DND-41 (cell line): ENCODE measurements at places on chromosomes 2 and 18.

GRCh38 chr2:5911718-5912117, 219.5 kb downstream of the SOX11 start:
- no peak for DNase-seq

GRCh38 chr18:7809455-7809854, 242.3 kb downstream of the PTPRM start:
- DNase-seq = no peak

- DNase-seq = no peak
Measured at GRCh38 chr2:111118981-111119821, 1.5 kb upstream of the BCL2L11 start.

DNA sequence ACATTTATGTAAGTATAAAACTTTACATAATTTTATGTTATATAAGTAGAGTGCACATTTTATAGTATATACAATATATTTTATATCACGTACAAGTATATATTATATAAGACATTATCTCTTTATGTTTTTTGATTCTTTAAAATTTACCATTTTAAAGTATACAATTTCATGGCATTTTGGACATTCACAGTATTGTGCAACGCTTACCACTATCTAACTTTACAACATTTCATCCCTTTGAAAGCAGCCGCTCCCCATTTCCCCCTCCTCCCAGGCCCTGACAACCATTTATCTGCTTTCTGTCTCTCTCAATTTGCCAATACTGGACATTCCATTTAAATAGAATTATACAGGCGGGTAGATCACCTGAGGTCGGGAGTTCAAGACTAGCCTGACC, 512.5 kb downstream of the TSN start:
- DNase-seq = no peak

GRCh38 chr18:6249170-6249569, 165.5 kb downstream of the L3MBTL4 start:
- DNase-seq = no peak

DNA sequence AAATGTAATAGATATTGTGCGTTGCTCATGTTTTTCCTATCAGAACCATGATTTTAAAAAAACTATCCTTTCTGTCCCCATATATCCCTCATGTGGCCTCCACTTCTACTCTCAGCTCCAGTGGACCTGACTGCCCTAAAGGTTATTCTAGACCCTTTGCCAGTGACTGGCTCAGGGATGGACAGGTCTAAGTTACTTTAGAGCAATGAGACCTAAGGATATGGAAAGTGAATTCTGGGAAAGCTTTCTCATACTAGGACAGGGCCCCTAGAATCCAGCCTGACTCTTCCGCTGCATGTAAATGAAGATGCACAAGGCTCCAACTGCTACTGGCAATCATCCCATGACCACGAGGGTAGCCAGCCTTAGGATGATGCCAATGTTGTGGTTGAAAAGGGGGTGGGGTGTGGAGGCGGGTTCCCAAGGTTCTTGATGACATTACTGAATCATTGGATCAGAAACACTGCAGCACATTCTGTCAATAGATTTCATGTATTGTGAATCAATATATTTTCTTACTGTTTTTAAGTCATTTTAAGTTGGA, 21.3 kb downstream of the C2orf69 start:
- DNase-seq = no peak

DNA sequence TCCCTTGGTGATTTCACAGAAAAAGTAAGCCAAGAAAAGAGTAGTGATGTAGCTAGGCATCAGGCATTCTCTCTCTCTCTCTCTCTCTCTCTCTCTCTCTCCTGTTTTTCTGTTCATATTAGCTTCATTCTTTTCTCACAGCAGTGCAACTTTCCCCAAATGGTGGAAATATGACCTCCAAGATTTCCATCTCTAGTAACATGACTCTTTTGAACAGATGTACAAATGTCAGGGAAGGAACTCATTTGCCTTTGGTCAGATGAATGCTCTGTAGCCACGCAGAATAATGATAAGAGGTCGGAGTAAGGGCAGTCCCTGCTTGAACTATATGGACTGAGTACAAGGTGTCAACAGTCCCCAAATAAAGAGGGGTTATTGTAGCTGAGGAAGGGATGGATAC, 316.2 kb downstream of the GALNT13 start:
- DNase-seq = no peak

DNA sequence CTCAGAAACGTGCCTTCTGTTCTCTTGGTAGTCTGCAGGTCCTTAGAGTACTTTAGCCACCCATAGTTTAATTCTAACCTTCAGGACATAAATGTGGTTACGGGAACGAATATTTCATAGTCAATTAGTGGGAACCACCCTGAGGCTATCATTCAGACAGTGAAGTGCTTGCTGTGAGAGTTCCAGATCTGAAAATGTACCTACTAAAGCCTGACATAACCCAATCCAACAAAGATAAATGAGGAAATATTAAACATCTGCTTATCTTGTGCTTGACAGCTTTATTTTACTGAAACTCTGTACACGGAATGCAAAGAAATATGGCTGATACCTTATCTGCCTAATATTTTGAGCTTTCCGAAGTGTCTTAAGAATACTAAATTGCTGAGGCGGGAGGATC, 43.0 kb downstream of the RAB27B start:
- no peak for DNase-seq

GRCh38 chr2:172596776-172597175, 40.9 kb downstream of the PDK1 start:
- DNase-seq = no peak

DNA sequence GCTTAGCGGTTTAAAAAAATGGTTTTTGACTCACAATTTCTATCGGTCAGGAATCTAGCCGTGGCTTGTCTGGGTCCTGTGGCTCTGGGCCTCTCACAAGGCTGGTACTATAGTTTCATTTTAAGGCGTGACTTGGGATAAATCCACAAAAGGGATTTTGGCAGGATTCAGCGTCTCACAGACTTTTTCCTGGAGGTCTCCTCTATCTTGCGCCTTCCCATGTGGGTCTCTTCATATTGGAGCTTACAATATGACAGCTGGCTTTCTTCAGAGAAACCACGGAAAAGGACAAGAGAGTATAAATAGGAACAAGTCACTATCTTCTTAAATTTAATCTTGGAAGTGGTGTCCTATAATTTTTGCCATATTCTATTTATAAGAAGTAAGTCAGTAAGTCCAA, 250.5 kb downstream of the DSC3 start:
- no peak for DNase-seq

GRCh38 chr2:216878072-216878471, 18.2 kb upstream of the TNP1 start:
- no peak for DNase-seq
